ENCODE measurements at places on chromosomes 7 and 10.

GRCh38 chr7:111459065-111459756 lies 103.1 kb downstream of the IMMP2L start:
- DNase-seq: no peak

- DNase-seq: no peak
Observed at GRCh38 chr10:61346796-61347413, 106.3 kb downstream of the TMEM26 start.

GRCh38 chr7:6516387-6516983 lies 34.8 kb downstream of the GRID2IP start:
- DNase-seq: peak; percentile 53

DNA sequence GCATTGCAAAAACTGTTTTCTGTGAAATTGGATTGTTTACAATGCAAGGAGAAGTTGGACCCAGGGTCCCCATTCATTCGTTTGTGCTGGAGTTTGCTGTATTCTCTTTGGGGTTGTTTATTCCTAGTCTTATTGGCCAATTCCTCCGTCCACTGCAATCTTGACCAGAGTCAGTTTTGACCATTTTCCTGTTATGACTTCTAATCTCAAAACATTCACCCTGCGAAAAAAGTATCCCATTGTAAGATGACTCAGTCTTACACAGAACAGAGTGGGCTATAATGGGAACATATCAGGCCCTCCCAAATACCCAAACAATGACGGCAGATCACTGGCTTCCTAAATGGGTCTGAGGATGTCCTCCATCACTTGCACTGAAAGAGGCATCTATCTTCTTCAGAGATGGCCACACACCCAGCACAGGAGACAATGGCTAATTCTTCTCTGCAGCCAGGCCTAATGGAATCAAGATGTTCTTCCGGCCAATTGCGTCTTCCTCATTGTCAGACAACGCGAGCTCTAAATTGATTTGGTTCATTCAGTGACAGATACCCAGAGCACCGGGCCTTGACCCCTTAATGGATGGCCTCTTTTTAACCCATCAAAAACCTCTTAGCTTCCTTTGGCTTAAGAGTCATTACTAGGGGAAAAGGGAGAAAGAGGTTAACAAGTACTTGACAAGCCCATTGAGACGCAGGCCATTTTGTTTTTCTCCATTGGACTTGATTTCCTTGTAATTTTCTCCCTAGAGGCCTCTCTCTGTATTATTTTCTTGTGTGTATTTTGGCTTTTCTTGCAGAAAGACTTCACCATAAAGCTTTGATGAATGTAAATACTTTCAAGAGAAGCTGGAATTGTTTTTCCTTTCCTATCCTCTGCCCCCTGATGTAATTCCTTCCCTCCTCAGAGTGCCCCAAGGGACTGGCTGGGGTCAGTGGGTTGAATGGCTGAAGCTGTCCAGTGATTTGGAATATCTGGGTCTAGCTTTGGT lies 129.6 kb downstream of the PRPF18 start:
- no peak for DNase-seq

- no peak for DNase-seq
Observed at GRCh38 chr10:62643606-62644587, 160.6 kb upstream of the ADO start.

- no peak for DNase-seq
Observed at GRCh38 chr10:15712883-15713282, 6.8 kb downstream of the ITGA8 start.

DNA sequence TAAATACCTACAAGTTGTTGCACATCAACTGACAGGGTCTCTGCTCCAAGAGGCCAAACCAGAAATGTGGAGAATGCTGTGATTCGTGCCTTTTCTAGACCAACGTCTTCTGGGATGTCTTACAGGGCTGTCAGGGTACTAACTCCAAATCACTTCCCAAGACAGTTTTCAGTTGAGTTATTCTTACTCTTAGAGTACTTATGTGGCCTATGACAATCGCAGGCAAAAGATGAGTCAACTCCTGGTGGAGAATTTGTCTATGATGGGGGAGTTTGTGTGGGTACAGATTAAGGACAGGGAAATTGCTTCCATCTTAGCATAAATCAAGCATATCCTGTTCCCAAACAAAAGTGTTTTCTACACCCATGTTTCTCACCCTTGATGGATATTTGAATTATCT lies 734.8 kb downstream of the TNS3 start:
- DNase-seq: no peak

DNA sequence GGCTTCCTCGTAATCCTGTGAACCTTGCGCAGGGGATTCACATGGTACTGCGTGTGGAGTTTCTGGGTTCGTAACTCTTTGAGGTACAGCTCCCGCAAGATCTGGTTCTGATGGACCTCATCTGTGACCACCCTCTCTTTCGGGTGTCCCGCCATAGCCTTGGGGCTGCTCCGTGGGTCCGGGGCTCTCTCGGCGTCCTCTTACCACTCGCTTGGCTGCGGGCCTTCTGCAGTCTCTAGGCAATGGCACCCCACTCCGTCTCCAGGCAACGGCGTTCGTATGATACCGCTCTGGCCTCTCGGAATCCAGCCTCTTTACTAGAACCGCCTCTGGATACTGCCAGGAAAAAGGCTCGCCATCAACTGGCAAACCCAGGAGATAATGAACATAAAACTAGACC lies 54.7 kb upstream of the AMPH start:
- DNase-seq: no peak

GRCh38 chr10:93751124-93751523 lies 6.6 kb upstream of the LGI1 start:
- DNase-seq: no peak

- DNase-seq: no peak
Observed at GRCh38 chr10:128945398-128945797, 521.6 kb upstream of the MGMT start.

GRCh38 chr7:100639995-100640516 lies 1.3 kb downstream of the TFR2 start:
- no peak for DNase-seq

DNA sequence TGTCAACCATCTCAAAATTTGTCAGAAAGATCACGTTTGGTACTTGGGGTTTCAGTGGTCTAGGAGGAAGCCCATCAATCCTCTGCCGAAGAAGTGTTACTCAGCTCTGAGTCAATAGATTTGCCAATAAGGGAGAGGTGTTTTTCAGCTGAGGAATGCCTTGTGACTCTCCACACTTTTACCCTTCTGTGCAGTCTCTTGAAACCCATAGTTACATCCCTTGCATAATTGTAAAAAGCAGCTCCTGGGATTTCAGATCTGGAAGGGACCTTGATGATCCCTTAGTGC lies 47.5 kb downstream of the INSYN2A start:
- no peak for DNase-seq

- DNase-seq: no peak
Observed at GRCh38 chr7:116710764-116711452, 38.9 kb downstream of the MET start.

DNA sequence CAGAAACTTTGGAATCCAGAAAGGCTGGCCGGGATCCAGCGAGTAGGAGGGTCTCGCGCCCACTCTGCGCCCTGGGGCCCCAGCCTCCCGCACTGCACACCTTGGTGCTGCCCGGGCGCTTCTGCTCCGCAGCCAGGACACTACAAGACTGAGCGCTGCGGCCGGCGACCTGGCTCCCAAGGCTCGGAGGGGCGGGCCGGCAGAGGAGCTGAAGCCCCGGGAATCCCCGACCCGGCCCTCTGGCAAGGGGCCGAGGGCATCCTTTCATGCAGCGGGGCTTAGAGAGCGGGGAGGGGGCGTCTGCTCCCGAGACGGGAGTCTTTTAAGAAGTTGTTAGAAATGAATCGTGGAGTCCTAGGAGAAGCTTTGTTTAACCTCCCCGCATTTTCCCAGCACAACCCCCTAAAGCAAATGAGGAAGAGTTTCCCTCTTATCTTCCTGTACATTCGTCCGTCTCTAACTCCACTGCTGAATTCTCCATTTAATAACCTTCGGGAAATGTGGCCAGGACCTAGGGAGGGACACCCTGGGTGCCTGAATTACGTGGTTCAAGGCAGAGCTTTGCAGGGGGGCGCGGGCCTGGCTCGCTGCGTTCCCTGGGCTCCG lies 1.1 kb downstream of the VWC2 start:
- no peak for DNase-seq

DNA sequence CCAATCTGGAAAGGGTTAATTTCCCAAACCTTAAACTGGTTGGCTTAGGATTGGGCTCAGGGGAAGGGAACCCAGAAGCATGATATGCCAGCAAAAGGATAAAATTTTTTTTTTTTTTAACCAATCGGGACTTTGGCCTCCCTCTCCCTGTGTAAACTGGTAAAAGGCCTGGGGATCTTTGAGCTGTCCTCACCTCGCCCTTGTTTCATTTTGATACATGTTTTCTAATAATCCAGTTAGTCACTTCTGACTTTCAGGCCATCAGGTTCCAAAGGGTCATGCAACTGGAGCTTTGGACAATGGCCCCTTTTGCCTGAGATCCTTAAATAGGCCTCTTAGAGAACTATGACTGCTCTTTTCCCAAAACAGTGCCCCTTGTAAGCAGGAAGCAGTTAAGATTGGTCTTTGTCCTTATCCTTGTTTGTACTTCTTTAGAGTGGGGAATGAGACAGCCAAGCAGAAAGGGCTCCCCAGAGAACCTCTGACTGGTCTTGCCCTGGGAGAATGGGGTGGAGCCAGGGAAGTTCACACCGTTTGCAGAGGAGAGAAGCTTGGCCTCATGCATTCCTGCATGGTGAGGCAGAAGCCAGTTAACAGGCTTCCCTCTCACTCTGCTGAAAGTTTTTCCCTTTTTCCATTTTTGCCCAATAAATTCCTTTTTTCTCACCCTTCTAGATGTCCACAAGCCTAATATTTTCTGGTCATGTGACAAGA lies 424.2 kb upstream of the CNTNAP2 start:
- no peak for DNase-seq

DNA sequence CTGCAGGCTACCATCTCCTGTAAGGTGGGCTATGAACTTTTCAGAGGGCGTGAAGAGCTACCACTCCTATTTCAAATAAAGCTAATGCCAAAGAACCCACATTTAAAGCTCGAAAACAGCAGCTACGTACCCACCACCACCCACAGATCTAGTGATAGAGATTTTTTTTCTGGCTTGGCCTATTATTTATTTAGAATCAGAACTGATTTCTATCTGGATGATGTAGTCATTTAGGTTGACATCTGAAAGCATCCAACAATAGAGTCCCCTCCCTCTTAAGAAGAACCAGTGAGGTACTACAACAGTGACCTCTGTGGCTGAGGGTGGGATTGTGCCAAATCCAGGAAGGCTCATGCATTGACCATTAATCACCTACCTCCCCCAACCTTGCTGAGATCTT lies 113.8 kb upstream of the ADO start:
- no peak for DNase-seq

GRCh38 chr7:47335557-47336471 lies 246.1 kb downstream of the TNS3 start:
- DNase-seq: no peak

GRCh38 chr7:39911167-39911566 lies 38.9 kb upstream of the CDK13 start:
- no peak for DNase-seq

GRCh38 chr7:2736411-2736914 lies 48.5 kb downstream of the AMZ1 start:
- DNase-seq: no peak

DNA sequence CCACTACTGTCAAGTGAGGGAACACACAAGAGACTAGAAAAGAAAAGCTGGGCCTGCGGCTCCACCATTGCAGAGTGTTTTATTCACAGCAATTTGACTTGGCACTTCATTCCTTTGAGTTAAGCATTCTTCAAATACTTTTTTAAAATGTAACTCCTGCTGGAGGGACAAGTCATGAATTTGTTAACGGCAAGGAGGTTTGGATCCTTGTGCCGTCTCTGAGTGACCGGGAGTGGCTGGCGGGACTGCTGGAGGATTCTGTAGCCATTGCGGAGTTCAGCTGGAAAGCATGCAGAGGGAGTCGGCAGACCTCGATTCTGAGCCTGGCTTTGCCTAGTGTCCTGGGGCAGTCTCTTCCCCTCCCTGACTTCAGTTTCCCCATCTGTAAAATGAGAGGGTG lies 9.8 kb downstream of the HSPA12A start:
- DNase-seq: no peak

- no peak for DNase-seq
Observed at GRCh38 chr7:45697576-45698136, 123.5 kb downstream of the ADCY1 start.

GRCh38 chr10:12213621-12214020 lies 17.6 kb downstream of the CDC123 start:
- no peak for DNase-seq

GRCh38 chr7:33393770-33394169 lies 264.4 kb downstream of the BBS9 start:
- no peak for DNase-seq

- DNase-seq: no peak
Observed at GRCh38 chr7:2540133-2540532, 15.2 kb downstream of the BRAT1 start.

GRCh38 chr7:38367301-38367890 lies 94.0 kb upstream of the TARP start:
- no peak for DNase-seq

DNA sequence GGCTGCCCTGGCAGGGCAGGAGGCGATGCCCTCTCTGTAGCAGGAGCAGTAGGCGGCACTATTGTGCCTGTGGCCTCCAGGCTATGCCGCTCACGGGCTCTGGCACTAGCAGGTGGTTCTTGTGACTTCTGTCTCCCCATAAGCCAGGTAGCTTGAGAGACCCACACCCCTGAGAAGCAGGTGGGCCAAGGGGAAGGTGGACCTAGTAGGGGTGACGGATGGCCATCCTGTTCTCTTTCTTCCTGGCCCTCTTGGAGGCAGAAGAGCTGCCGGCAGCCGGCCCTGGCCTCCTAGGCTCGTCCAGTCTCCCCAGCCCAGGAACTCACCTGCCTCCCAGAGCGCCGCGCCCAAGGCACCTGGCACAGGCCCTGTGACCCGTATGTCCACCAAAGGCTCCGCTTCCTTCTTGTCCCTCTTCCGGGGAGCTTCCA lies 15.4 kb downstream of the MMRN2 start:
- DNase-seq: no peak

GRCh38 chr10:110773693-110774068 lies 98.0 kb upstream of the PDCD4 start:
- no peak for DNase-seq

DNA sequence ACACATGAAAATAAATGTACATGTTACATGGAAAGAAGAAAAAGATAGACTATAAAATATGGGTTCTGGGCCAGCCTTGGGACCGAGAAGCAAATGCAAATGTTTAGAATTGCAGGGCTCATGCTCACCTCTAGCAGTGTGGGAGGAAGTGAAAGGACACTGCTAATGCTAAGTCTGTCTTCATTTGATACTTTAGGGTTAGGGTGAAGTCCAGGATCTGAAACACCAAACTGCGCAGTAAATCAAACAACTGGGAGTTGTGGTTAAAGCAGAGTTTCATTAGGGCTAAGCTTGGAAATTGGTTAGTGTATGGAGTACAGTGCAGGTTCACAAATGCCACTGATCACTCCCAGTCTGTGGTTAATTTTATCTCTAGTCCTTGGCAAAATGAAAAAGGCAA lies 73.2 kb upstream of the PDK4 start:
- DNase-seq: no peak

GRCh38 chr7:127632276-127632910 lies 14.5 kb upstream of the PAX4 start:
- DNase-seq: no peak

DNA sequence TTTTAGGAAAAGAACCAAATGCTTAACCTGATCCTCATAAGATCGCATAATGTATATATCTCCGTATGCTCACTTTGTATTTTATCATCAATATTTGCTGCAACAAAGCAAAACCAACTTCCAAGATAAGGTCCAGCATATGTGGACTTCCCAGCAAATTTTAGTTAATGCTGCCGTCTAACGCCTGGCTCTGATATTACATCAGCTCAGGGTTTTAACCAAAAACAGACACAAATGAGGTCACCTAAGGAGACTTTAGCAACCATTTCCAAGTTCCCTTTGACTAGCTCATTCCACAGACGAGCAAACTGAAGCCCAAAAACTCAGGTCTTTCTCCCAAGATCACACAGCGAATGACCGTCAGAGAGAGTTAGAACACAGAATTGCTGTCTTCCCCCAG lies 59.4 kb upstream of the UCN3 start:
- DNase-seq: no peak
